ENCODE measurements at places on chromosomes 2 and 18. TPM values are rescaled to one million over a fixed set of nuclear protein-coding genes. Genes with fewer than 3 reads are reported as not detected.

Gene ESPNL
- total RNA-seq = not detected

Gene MAP4K3
- total RNA-seq = 21.0 TPM

Gene DSC2
- total RNA-seq = not detected

Gene DIPK1C
- total RNA-seq = not detected

Gene MAB21L4
- not detected for total RNA-seq

Gene MC5R
- total RNA-seq = not detected

Gene ATG4B
- 46.1 TPM for total RNA-seq

Gene MERTK
- total RNA-seq = not detected

- DNase-seq = no peak
Observed at GRCh38 chr2:153873052-153874048, 1.6 kb downstream of the GALNT13 start.

DNA sequence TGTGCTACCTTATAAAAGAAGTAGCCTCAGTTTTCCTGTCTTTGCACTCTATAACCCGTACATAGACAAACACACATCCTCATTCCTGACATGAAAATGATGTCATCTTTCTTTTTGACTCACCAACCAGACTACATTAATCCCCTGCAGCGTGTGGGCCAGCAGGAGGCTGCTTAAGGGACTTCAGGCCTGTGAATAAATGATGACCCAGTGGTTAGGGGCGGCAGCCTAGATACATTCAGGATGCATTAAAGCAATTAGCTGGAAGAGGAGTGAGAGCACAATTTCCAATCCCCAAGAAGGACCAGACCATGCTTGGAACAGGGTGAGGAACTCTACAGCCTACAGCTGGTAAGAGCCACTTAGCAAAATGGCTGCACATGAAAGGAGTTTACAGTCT is 57.3 kb upstream of the KLF7 start:
- DNase-seq = peak; percentile 85

- DNase-seq = no peak
Observed at GRCh38 chr2:215407061-215407460, 28.8 kb downstream of the FN1 start.

DNA sequence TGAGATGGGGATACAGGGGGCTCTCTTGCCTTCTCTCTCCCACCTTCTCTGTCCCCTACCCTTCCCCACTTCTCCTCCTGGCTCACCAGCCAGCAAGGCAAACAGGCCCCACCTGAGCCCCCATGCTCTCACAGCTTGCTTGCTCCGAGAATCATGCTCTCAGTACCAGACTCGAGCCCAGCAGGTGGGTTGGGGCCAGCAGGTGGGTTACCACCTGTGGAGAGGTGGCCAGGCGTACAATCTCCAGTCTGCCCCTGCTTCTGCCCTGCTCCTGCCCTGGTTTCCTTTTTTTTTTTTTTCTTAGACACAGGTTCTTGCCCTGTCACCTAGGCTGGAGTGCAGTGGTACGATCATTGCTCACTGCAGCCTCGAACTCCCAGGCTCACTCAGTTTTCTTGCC is 214.5 kb downstream of the SH3RF3 start:
- no peak for DNase-seq

DNA sequence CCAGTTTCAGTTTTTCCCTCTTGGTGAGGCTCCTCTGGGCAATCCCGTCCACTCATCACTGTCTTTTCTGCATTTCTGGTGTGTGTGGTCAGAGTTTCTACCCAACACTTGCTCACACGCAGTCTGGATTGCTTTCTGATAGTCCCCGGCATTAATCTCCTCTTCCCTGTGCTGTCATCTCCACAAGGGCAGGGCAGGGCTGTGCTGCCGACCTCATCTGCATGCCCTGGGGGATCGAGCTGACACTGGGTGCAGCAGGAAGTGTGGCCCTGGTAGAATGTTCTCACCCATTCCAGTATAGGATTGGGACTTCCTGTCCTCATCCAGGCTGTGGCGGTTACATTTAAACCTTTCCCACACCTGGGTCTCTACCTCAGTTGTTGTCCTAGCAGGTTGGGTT is 80.0 kb upstream of the FAM136A start:
- peak; percentile 89 for DNase-seq

- DNase-seq = peak; percentile 26
Observed at GRCh38 chr2:163248376-163249253, 410.0 kb upstream of the KCNH7 start.

GRCh38 chr2:46076875-46077274 is 220.3 kb upstream of the EPAS1 start:
- no peak for DNase-seq

- no peak for DNase-seq
Observed at GRCh38 chr2:37816686-37817085, 108.4 kb upstream of the RMDN2 start.

- DNase-seq = peak; percentile 33
Observed at GRCh38 chr18:26052505-26052904, 37.9 kb downstream of the SS18 start.

DNA sequence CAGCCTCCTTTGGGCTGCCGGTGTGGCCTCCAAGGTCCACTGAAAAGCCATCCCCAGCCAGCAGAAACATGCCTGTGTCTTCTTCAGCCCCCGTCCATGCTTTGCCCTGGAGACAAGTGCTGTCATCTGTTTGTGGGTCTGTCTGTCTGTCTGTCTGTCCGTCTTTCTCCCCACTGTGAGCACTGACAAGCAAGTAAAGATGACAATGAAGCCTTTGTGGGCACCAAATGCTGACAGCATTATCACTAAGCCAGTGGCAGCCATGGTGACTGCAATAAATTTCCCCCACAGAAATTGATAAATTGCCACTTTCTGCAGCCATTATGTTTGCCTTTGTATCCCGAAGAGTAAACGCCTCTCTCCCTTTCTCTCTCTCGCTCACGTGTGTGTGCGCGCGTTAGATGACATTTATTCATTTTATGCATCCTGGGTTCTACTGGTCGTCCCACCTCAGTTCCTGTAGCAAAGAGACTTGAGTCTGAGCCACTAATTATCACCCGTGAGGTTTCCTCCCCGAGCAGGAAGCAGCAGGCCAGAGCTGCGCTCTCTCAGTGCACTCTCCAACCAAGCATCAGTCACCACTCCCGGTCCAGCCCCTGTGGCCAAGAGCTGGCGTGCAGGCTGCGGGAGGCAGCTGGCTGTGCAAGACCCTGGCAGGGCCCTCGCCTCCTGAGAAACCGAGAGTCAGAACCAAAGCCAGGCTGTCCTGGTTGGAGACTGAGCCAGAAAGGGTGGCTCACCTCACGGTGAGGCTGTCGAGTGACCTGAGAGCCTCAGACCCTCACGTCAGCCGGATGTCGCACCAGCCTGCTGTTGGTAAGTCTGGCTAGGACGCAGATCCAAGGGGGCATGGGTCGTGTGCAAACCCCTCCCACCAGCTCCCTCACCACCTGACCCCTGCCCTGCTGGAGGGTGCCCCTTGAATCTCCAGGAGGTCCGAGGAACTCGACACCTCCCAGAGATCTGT is 6.9 kb downstream of the STEAP3 start:
- DNase-seq = no peak

- no peak for DNase-seq
Observed at GRCh38 chr2:158393886-158394285, 62.7 kb downstream of the CCDC148 start.

DNA sequence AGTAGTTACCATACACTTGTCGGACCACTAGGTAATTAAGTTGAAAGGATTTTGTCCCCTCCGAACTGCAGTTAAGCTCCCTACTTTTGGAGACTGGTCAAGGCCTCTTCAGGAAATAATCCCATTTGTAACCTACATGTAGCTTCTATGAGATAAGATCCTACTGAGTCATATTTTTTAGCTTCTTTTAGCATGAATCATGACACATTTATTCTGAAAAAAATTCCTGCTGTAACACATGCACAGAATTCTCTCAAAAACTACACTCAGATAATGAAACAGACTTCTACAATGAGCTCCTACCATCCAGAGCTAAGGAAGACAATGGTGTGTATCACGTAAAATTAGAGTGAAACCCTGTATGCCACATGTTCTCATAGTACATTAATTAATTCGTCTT is 100.7 kb upstream of the CCDC195 start:
- peak; percentile 85 for DNase-seq

DNA sequence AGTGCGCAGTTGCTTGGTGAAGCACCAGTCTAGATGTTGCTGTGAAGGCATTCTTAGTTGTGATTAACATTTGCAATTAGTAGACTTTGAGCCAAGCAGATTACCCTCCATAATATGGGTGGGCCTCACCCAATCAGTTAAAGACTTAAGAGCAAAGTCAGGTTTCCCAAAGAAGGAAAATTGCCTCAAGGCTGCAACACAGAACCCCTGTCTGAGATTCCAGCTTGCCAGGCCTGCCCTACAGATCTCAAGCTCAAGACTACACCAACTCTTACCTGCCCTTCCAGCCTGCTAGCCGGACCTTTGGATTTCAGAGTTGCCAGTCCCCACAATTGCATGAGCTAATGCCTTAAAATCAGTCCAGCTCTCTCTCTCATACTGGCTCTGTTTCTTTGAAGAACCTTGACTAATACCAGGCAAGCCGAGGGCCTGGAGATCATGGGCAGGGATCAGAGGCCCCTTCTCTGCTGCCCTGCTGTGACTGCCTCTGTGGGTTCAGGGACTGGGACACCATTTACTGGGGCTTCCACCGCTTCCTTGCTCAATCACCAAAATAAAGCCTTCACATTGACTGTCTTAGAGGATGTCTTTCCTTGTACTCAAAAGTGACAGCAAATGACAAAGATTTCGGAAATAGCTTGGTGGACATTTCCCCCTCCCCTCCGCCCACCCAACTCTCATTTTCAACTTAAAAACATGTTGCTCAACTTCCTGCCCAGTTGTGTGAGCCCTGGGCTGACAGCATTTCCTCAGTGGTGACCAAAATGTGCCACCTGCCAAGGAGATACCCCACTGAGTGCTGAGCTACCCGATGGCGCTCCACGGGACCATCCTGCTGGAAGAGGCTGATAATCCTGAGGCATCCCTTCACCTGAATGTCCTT is 86.7 kb downstream of the GALNT14 start:
- no peak for DNase-seq

GRCh38 chr2:233006648-233007047 is 6.4 kb downstream of the NGEF start:
- no peak for DNase-seq

DNA sequence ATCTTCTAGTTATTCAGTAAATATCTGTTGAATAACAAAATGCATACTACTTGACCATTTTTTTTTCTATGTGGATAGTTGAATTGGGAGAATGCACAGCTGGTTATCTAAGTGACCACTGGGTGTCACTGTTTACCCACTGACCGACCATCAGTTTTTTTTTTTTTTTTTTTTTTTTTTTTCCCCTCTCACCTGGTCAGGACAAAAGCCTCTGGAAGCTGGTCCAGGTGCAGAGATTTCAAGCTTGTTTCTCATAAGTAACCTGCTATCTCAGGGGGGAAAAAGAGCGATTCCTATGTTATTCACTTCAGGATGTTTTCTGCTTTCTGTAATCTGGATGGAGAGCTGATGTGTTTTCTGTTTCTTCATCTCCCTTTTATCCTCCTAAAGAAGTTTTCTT is 256.0 kb downstream of the DCDC2C start:
- DNase-seq = peak; percentile 5

DNA sequence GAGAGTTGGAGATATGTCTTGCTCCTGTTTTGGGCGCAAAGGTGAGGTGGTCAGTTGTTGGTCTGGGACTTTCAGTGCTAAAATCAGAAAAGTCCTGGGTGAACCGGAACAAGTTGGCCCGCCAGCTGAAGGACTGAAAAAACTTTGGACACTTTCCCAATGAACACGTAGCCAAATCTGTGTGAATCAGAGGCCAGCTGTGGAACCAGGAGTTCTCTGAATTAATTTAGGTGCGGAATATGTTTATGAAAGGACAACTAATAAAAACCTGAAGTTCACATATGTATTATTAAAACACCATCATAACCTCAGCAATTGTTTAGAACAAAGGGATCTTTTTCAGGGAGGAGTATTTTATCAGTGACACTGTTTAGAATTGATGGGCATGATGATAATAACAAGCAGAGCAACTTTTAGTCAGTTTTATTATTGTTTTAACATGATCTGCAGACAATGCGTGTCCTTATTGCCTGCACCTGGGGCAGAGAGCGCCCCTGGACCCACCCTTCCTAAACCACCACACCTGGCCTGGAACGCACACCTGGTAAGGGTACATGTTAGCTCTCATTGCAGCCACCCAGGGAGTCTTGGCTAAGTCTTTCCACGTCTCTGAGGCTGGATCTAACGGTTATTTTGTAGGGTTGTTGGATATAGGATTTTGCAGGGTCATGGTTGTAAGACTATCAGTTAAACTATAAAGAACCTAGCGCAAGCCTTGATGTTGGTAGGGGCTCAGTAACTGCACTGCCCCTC is 9.9 kb upstream of the ODC1 start:
- peak; percentile 40 for DNase-seq

DNA sequence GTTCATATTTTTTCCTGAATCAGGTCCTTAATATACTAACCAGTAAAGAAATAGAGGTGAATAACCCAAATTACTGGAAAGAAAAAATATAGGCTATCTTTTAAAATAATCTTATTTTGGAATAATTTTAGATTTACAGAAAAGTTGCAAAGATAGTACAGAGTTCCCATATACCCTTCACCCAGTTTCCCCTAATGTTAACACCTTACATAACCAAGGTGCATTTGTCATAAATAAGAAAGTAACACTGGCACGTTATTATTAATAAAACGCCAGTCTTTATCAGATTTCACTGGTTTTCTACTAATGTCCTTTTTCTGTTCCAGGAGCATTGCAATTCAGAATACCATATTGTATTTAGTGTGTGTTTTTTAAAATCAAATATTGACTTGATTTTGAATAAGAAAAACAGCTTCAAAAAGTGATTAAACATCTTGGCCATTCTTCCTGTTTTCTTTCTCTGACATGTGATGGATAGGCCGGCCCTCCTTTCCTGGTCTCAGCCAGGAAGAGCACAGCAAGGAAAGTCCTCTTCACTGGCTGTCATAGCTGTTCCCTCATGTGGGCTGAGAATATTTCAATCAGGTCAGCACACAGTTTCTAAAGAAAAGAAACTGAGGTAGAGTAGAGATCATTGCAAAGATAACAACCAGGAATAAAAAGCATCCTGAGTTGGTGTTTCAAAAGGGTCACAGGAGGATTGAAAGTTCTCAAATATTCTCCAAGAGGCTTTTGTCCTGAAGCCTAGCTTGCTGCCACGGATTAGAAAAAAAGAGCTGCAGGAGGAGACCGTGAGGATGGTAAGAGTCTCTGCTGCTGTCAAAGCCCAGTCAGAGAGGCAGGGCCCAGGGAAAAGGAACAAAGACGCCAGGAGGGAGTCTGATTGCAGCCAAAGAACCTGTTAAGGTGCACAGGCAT is 79.3 kb upstream of the ARL5A start:
- no peak for DNase-seq
